ENCODE measurements at places on chromosomes 2 and 18. TPM values are rescaled to one million over a fixed set of nuclear protein-coding genes. Genes with fewer than 3 reads are reported as not detected.

The GPR35 gene
- 7.1 TPM for total RNA-seq

- DNase-seq: no peak
Observed at GRCh38 chr18:80168982-80169381, 59.9 kb downstream of the ADNP2 start.

GRCh38 chr18:78782951-78783563, 196.6 kb upstream of the SALL3 start:
- no peak for DNase-seq

DNA sequence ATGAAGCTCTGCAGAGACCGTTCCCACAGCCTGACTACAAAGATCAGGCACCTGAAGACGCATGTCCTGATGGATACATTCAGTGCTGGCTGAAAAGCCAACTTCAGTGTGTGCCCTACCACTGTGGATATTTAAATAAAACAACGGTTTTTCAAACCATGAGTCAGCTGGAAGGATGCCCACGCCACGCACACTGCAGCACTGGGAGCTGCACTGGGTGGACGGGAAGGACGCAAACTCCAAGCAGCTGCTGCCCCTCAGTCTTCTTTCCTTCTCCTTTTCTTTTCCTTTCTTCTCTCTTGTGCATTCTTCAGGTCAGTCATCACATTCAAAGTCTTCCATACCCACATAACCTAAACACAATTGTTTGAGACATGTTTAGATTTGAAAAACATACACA, 7.9 kb downstream of the TMEM18 start:
- DNase-seq: no peak

DNA sequence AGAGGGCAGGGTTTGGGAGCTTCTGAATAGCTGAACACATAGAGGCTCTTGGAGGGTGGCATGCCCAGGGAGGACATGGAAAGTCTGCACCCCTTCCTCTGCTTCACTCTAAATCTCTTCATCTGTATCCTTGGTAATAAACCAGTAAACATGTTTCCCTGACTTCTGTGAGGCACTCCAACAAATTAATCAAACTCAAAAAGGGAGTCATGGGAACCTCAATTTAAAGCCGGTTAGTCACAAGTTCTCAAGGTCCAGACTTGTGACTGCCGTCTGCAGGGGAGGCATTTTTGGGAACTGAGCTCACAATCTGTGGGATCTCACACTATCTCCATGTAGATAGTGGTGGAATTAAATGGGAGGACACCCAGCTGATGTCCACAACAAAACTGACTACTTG, 33.1 kb upstream of the STON1 start:
- DNase-seq: no peak

DNA sequence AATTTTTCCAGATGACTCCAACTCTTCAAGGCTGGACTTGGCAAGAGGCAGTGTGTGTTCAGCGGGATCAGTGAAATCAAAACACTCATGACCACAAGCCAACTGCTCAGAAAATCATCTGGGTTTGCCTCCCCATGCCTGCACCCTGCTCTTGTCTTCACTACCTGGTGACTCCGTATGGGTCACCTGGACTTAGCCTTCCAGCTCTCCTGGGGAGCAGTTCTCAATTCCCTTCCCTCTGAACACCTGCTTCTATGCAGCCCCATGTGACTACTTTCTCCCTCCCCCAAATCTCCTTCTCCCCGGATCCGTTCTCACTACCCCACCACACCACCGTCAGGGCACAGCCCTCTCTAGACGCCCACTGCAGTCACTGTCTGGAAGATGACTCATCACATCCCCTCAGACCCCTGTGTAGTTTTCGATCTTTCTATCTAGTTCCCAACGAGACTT, 130.2 kb upstream of the ID2 start:
- no peak for DNase-seq

DNA sequence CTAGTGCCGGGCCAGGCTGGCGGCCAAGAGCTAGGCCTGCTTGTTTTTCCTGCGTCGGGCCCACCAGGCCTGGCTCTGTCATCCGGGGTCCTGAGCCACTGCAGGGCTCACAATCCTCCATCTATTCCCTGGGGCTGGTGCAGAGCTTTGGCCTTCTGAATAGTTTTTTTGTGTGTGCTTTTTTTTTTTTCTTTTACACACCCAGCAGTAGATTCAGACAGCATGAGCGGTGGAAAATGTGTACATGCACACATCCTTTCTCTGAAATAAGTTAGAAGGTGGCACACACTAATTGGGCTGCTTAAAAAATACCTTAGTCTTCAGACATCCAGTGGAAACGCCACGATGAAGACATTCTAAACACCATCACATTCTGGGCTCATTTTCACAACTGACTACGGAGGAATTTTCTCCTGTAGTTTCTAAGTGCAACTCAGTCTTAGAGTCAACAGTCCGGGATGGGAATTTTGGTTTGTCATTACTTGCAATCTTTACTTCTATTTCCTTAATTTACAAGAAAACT, 6.1 kb downstream of the ZFP36L2 start:
- DNase-seq: no peak

- DNase-seq: no peak
Observed at GRCh38 chr2:169997140-169997887, 170.1 kb downstream of the UBR3 start.

The LAPTM4A gene
- total RNA-seq: 59.4 TPM
